ENCODE measurements at places on chromosomes 2 and 18.

- no peak for DNase-seq
Observed at GRCh38 chr2:39898934-39899333, 119.9 kb upstream of the THUMPD2 start.

- DNase-seq, result no peak
Observed at GRCh38 chr2:180482696-180483095, 475.6 kb upstream of the CWC22 start.

DNA sequence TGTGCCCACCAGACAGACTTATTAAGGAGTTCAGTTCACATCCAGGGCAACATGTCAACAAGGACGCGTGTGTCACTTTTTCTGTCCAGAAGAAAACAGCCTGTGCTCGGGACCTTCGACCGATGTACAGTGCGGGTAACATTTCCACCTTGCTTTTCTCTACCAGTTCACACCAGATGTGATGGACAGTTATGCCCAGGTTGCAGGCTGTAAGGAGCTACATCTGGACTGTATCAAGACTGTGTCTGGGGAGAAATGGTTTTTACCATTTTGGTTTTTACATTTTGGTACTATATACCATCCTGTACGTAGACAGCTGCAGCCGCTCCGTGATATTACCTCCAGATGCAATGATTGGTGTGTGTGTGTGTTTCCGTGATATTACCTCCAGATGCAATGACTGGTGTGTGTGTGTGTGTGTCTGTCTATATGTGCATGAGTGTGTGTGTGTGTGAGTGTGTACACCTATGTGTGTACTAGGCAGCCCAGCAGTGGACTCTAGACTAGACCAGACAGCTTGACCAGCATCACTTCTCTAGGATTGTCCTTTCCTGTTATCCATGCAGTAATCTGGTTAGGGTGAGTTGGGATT lies 118.0 kb downstream of the COL6A3 start:
- DNase-seq, result no peak

GRCh38 chr18:57585855-57586250 lies 649 bp downstream of the FECH start:
- no peak for DNase-seq

DNA sequence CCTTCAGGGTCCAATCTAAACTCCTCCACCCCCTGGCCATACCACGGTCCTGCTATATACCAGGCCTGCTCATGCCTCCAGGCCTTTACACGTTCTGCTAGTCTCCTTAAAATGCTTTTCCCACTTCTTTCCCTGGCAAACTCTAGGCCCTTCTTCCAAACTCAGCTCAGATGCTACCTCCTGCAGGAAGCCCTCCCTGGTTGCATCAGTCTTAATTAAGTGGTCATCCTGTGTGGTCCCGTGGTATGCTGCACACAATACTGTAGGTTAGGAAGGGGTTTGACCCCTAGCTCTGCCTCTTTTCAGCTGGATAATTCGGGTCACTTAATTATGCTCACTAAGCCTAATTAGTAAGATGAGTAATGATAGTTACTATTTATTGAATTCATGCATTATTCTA lies 85.9 kb upstream of the SP3 start:
- DNase-seq, result no peak

GRCh38 chr2:190759749-190760213 lies 110.9 kb downstream of the NAB1 start:
- no peak for DNase-seq

DNA sequence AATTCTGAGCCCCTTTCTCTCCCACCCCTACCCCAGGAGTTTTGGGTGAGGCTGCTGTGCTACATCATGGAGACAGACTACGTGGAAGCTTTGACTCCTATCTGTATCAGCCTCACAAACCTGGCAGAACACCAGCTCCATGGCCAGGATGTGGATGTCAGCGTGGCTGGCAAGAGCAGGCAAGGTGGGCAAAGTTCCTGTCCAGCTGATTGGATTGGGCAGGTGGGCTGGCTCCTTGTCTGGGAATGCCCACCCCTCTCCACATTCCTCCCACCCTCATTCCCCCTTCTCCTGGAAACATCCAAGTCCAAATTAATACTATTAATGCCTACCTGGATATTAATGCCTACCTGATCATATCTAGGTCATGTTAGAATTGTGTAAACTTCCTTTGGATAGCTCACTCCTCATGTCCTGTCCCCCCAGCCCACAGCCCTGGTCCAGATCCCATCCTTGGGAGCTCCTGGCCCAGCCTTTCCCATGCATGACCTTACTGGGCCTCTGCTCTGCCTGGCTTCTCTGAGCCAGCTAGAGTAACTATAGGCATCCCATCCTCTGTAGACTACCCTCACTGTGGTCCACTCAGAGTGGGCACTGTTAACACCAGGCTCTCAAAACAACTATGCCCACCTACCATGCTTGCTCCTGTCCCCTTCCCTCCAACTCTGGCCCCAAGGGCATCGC lies 24.1 kb downstream of the MROH2A start:
- DNase-seq, result no peak

DNA sequence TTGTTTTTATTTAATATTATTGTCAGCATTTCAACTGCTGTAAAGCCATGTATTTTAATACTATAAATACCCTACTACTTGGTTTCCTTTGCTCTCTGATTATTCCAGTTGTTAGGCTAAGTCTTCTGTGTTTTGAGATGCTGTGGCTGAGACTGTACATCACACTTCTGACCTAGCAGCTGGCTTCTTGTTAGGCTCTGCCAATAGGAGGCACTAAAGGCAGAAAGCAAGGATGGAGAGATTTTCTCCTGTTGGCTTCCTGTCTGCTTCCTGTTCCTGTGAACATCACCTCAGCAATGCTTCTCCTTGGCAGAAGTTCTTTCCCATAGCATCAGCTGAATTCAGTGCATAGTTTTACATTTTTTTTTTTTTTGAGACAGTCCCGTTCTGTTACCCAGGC lies 68.3 kb upstream of the YPEL5 start:
- DNase-seq, result no peak

Measured in NCI-H1092 (cell line).